ENCODE measurements at places on chromosomes 16 and 17. TPM values are rescaled to one million over a fixed set of nuclear protein-coding genes. Genes with fewer than 3 reads are reported as not detected.

Gene CCL17
- total RNA-seq, result not detected

Gene MYH8
- total RNA-seq, result not detected

Gene HOXB8
- not detected for total RNA-seq

- H3K27me3 ChIP-seq, result no peaks in the 10 kb centered on the region
- H3K27ac ChIP-seq, result no peak overlapping the region
- no peaks in the 10 kb centered on the region for H3K4me1 ChIP-seq
Observed at GRCh38 chr16:10070591-10070990, 111.6 kb downstream of the GRIN2A start.

DNA sequence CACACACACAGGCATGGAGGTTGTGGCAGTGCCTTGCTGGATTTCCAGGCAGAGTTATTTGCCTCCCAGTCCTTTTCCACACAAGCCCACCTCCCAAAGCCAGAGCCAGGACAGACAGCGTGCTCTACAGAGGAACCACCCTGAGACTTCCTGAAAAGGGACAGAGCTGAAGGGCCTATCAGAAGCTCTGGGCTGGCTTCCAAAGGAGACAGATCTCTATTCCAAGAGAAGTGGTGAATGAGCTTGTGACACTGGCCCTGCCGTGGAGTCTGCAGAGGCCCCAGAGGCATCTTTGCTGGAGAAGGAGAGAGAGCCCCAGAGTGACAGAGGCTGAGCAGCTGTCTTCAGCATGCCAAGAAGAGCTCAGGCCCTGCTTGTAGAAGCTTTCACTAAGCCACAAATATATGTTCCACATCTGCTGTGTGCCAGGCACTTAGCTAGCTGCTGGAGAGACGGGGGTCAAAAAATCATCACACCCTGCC is 8.3 kb upstream of the LPCAT2 start:
- H3K27ac ChIP-seq, result no peak overlapping the region
- peaks cover 28% of the 10 kb centered on the region for H3K4me1 ChIP-seq
- no peak overlapping the region for H3K4me3 ChIP-seq
- no peaks in the 10 kb centered on the region for H3K27me3 ChIP-seq

DNA sequence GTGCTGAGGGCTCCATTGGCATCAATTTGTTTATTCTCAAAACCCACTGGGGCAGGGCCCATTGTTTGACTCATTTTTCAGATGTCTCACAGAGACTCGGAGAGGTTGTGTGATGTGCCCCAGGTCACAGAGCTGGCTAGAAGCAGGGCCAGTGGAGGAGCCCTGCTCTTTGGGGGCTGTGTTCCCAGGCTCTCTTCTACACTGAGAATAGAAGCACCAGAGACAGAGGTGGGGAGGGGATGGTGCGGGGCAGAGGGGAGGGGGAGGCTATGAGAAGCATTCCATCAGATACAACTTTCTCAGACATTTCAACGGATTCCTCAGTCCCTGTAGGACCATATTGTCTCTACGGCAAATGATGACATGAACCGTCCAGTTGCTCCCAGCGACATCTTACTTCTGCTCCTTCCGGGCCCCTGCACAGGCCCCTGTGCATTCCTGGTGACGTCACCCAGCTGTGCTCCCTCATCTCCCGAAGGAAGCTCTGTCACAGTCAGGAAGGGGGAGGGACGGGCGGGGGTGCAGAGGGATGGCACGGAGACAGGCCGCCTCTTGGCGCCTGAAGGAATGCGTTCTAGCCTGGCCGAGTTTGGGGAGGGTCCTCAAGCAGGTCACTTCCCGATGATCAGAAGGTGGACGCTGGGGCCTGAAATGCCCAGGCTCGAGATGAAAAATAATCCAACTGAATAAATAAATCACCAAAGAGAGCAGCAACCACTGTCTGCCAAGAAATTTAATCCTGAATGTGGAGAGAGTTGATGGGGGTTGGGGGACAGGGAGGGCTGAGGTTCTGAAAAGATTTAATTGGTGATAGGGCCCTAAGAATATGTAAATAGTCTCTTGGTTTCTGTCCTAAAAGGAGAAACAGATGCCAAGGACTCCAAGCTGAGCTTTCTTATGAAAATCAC is 114.1 kb downstream of the NOG start:
- H3K27ac ChIP-seq, result no peak overlapping the region
- H3K36me3 ChIP-seq, result no peaks in the 10 kb centered on the region
- H3K4me3 ChIP-seq, result no peak overlapping the region
- H3K27me3 ChIP-seq, result no peaks in the 10 kb centered on the region
- no peak for DNase-seq

- no peak for DNase-seq
- no peak overlapping the region for H3K27ac ChIP-seq
- H3K4me1 ChIP-seq, result no peaks in the 10 kb centered on the region
- H3K27me3 ChIP-seq, result no peaks in the 10 kb centered on the region
Observed at GRCh38 chr16:59604354-59604753, 870.2 kb upstream of the GOT2 start.
